Tibial artery (tissue), 4 donors: ENCODE measurements at places on chromosomes 4 and X.

- DNase-seq: peak; percentile 69
These were observed 51.5 kb downstream of the ALPK1 start for GRCh38 chr4:112348488-112349158.

- DNase-seq: no peak
These were observed 16.1 kb downstream of the CBR4 start for GRCh38 chr4:168993714-168994510.

DNA sequence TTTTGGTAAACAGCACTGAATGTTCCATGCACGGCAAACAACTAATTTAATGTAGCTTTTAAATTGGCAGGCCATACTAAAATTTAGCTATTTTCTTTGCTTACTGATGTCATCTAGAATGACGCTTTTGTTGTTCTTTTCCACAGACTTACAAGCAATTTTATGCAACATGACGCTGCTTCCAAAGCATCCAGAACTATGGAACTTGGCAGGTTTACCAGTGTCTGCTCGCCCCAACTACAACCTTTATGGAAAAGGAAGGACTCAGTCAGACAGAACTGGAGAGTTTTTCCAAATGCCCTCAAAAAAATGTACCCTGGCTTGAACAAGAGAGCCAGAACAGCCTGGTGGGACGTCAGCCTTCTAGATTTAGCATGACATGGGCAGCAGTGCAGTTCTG is 58.7 kb downstream of the ANOS1 start:
- no peak for DNase-seq

DNA sequence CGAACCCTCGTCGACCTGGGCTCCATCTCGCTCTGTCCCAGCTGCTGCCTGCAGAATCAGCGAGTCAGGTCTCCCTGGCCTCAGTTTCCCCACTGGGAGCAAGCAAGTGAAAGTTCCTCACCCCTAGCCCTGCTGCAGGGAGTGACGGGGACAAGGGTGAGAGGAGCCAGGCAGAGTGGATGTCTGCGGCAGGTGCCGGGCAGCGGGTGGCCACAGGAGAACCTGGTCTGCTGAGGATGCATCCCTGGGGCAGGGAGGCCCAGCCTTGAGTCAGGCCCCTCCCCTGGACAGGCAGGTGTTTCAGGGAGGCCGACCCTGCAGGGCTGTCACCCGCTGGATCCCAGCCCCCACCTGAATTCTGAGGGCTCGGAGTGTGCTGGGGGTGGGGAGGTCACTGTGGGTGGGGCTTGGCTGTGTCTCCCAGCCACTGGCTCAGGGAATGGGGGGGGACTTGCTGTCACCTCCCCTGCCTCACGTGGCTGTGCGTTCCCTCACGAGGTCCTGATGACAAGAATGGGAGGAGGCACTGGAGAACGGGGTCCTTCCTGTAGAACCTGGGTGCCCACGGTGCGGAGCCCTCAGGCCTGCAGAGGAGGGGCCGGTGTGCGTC is 33.2 kb downstream of the LRPAP1 start:
- no peak for DNase-seq

- no peak for DNase-seq
These were observed 20.6 kb downstream of the SH3D19 start for GRCh38 chr4:151304755-151305154.

- DNase-seq: no peak
These were observed 36.2 kb upstream of the UGDH start for GRCh38 chr4:39563346-39563847.

DNA sequence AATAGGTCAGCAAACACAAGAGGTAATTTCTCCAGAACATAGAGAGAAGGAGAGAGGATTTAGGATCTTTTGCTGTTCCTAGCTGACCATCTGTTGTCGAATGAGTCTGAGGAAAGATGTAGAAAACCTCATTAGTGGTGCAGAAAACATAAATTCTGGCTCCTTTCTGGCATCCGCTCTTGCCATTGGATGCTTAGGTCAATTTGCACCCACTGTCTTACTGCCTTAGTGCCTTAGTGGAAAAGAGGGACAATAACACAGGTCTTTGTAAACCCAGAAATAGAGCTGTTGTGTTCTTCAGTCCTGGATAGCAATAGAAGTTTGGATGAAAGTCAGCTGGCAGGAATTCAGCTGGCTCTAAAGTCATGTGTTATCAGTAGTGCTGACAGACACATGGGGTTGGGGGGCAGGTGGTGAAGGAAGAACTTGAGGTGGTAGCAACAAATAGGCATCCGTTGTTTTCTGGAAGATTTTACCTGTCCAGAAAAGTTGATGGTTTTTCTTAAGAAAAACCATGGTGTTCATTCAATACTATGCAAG is 78.2 kb downstream of the GLRA2 start:
- DNase-seq: no peak

GRCh38 chrX:56572975-56573374 is 9.5 kb downstream of the UBQLN2 start:
- no peak for DNase-seq

- DNase-seq: no peak
These were observed 58.0 kb downstream of the AR start for GRCh38 chrX:67601771-67602170.
